ENCODE measurements at places on chromosomes 6 and 20.

DNA sequence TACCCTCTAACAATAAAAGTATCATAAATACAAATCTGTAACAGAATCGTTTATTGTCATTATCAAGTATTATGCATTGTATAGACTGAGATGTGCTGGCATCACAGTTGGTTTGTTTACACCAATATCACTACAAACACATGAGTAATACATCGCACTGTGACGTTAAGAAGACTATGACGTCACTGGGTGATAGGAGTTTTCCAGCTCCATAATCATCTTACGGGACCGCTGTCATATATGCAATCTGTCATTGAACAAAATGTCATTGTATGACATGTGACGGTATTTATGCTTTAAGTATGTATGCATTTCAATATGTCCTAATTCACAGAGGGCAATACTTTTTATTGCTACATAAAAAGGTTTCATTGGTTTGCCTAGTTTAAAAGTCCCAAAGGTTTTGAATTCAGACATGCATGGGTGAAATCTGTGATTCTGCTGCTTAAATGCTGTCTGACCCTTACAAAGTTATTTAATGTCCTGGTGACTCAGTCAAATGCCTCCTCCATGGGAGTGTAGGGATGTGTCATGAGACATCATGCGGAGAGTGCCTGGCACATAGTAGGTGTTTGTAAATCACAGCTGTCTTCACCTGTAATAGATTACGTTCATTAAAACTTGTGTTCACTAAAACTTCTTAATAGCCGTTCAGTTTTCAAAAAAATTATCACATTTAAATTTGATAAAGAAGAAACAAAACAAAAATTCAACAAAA is 160.7 kb upstream of the PDE10A start:
- DNase-seq: no peak

DNA sequence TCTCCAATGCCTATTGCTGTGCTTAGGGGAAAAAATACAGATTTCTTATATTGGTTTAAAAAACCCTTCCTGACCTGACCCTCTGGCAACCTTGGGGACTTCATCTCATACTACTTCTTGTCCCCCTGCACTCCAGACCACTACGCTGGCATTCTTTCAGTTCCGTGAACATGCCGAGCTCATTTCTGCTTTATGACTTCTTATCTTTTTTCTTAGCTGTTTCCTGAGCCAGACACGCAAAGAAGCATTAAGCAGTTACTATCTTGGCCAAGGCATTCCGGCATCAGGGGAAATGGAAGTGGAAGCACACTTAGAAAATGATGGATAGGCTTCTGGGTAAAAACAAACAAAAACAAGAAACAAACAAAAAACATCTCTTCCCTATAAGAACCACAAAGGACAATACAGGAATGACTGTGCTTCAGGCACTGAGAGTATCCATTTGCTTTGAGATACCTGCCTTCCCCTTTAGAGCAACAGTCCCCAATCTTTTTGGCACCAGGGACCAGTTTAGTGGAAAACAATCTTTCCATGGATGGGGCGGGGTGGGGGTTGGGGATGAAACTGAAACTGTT is 4.4 kb upstream of the CCDC28A start:
- DNase-seq: no peak

DNA sequence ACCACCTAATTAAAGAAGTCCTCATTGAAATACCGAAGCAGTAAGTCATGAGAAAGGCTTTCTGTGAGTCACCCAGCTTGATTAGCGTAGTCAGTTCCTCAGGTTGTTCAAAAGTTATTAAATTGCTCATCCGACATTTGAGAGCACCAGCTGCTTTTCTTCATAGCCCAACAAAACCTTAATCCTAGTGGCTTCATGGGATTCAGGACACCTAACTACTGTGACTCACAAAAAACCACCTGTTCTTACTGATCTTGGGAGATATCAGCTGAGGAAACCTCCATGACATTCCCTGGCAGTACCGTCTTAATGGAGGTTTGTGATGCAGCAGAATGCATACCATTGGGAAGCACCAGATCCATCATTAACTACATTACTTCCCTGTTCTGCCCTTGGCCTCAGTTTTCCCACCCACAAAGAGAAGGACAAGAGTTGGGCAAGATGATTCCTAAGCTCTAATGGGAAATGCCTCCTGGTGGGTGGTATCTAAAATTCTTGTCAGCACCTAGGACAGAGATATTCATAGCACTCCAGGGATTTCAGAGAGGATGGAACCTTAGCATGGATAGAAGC is 103.8 kb downstream of the KHDC1L start:
- no peak for DNase-seq

DNA sequence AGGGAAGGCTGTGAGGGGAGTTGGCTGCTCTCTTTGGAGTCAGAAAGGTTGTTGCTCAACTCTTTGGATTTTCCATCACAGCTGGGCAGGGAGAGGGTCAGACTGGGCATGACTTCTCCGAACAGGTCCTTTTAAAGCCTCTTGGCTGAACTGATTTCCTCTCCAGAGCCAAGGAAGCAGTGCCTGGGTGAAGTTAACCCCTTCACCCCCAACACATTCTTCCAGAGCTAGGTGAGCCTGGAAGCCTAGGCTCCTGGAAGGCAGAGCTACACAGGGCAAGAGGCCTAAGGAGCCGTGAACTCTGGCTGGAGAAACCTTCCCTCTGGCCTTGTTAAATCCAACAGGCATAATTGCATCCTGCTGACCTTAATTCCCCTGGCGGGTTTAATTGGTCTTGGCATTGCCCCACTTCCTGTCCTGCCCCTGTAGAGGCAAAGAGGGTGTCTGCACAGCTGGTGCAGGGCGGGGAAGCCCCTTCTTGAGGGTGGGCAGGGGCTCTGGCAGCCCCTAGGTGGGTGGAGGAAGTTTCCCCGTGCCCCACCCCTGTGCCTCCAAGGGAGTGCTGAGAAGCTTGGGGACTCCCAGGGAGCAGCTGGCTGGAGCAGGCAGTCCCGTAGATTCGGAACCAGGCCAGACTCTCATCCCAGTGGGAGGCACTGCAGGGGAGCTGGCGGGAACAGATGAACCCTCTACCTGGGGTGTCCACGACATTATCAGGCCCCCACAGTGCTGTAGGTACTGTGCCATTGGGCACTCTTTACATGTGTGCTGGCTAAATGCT is 3.6 kb upstream of the MYLK2 start:
- DNase-seq: no peak

GRCh38 chr6:3398755-3399696 is 57.8 kb downstream of the SLC22A23 start:
- DNase-seq: no peak

DNA sequence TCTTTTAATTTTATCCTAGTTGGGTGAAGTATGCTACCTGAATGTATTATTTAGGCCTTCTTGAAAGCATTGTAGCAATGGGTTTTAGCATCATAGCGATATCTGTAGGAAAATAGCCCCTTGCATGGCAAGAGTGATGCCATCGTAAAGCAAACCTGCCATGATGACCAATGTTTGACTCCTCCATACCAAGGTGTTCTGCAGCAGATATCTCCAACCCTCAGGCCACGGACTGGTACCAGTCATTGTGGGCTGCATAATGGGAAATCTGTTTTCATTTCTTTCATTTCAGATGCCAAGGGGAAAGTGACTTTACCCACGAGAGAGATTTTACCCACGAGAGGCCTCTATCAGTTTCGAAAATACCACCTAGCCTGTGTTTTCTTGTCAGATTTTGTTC is 6.2 kb downstream of the TXLNB start:
- DNase-seq: no peak

GRCh38 chr20:5834436-5835005 is 84.3 kb downstream of the SHLD1 start:
- DNase-seq: no peak

GRCh38 chr6:3325210-3325609 is 66.5 kb downstream of the PSMG4 start:
- DNase-seq: no peak

DNA sequence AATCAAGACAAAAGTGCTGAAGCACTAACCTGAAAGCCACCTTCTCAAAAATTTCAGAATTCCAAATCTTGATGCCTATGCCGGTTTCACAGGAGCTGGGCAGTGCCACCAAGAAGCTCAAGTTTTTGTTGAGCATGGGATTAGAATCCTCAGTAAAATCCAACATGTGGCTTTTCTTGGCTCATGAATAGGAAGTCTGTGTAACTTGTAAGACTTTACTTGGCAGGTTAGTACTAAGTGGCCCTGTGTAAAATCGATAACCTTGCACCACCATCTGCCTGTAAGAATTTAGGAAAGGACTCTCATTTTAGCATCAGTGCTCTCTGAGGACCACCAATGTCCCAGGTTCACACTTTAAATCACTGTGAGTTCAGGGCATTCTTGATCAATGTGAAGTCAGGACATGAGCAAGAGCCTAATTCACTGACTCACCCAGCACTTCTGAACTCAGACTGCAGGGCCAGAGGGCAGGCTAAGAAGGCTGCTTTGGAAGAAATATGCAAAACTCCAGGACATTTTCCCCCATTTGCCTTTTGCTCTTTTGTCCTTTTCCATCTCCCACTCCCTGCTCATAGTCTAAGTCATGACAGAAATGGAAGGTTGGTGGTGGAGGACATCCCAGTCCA is 113.2 kb downstream of the EDN1 start:
- no peak for DNase-seq

GRCh38 chr6:144216668-144217218 is 66.4 kb downstream of the STX11 start:
- no peak for DNase-seq

- DNase-seq: no peak
These were observed 547.5 kb downstream of the COL12A1 start for GRCh38 chr6:74658391-74658790.

DNA sequence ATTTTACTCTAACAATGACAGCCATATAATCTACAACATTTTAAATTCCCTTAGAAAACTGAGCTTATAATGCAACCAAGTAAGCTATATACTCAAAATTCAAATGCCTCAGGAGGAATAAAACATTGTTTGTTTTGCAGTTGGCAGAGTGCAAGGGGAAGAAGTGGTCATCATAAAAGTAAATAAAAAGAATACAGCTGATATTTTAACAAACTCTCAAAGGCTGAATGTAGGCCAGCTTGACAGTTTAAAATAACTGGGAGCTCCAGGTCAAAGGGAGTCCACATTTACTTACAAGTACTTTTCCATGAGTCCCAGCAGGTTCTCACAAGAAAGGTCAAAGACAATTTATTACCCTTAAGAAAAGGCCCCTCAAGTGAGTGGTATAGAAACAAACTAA is 589.8 kb downstream of the BCKDHB start:
- no peak for DNase-seq

DNA sequence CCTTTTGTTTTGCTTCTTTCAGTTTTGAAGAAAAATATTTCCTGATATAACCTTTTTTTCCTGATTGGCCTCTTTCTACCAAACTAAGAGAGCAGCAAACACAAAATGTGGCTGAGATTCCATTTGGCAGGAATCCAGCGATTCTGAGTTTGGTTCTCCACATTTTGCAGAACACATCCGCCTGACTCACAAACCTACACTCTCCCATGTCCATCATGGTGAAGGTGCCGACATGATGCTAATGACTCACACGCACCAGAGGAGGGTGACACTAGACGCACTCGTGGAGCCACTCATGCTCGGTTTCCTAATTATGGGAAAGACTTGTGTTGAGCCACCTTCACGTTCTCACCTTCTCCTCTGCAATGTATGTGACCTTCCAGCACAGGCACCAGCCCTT is 45.9 kb upstream of the DUSP22 start:
- no peak for DNase-seq

DNA sequence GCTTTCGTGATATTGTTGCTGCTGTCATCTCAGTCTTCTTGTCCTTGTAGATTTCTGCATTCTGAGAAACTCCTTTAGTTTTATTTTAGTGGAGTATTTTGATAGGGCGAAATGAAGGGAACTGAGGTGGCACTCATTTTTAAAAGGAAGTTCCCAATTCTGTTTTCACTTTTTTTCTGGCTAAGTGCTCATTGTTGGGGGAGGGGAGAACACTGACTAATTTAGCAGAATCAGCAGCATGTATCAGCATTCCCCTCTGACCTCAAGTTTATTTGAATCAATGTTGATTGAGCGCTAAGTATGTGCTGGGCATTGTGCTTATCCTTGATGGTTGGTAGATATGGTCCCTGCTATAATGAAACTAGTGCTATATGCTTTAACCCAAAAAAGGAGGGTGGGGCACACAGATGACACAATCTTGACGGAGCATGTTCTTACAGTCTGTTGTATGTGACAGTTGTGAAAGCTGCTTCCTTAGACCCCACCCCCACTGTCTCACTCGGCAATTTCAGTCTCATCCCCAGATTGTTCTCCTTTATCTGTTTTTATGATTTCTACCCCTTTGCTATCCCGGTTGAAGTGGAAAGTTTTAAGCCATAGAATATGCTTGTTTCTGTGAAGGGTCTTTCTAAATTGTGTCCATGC is 262.4 kb downstream of the SOX4 start:
- no peak for DNase-seq

DNA sequence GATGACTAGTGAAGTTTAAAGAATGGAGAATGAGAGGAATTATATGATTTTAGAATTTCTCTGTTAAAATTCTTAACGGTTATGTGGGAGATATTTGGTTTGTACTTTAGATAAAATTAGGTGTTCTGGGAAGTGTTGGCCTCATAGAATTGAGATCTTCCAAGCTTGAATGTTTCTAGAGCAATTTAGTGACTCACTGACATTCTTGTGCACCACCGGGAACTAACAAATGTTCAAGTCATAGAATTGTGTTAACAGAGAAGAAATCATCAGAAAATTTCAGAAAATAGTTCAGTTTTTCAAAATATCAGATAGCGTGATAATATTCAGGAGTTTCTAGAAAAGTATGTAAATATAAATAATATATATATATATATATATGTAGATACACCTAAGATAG is 67.9 kb upstream of the BMP5 start:
- no peak for DNase-seq

DNA sequence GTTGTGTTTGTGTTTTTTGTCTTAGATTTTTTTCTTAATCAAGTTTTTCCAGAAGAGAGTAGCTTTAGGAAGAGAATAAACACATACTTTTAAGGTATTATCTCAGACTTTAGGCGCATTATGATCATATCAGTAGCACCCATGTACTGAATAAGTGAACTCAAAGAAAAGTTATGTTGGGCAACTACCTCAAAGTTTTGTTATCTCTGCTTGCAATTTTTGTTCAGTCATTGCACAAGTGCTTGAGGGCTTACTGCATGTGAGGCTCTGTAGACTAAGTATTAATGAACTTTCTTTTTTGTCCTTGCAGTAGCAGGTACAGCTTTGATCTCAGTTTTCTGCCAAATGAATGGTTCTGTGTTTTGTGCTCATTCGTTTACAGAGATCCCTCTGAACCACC is 189.0 kb downstream of the SLC16A10 start:
- DNase-seq: no peak

DNA sequence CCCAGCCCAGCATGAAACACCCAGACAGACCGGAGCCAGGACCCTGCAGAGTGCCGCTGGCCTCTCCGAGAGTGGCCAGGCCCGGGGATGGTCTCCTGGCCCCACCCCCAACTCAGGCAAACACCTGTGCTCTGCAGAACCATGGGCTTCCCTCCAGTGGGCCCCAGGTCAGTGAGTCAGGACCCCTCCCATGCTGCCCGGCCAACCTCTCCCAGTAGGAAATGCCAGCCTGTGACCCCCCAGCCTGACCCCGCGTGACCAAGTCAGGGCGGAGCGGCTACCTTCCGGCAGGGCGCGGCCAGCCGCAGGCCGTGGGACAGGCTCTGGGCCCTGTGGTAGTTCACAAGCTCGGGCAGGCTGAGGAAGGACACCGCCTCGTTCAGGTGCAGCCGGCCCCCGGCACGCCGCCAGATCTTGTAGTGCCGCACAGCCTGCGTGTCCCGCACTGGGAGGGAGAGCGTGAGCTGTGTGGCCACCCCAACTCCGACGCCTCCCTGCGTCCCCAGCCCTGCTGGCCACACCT is 3.2 kb downstream of the PTK6 start:
- no peak for DNase-seq

- DNase-seq: peak; percentile 79
These were observed 118.2 kb upstream of the RIPOR2 start for GRCh38 chr6:25053875-25054371.

Measured in GM12865 (cell line).